Pulmonary artery endothelial cell (primary cell): ENCODE measurements at places on chromosomes 16 and 17. TPM values are rescaled to one million over a fixed set of nuclear protein-coding genes. Genes with fewer than 3 reads are reported as not detected.

CD79B gene
- total RNA-seq = 1.5 and 1.7 TPM in 2 replicates

SLC6A2 gene
- total RNA-seq = not detected in 2 replicates

FBXW10 gene
- under 0.01 TPM in 1 of 2 replicates, not detected in the other for total RNA-seq

CD300A gene
- total RNA-seq = not detected in 2 replicates

ODAD4 gene
- total RNA-seq = 0.07 and 0.13 TPM in 2 replicates

NHERF2 gene
- total RNA-seq = 53.2 and 76.2 TPM in 2 replicates

MYOCD gene
- not detected in 2 replicates for total RNA-seq

KRT25 gene
- total RNA-seq = not detected in 2 replicates

ACSF2 gene
- 10.0 and 10.5 TPM in 2 replicates for total RNA-seq

ZNF594 gene
- 2.0 and 4.9 TPM in 2 replicates for total RNA-seq

GJC1 gene
- total RNA-seq = 5.4 and 14.1 TPM in 2 replicates

CLDN9 gene
- total RNA-seq = not detected in 2 replicates

EPN3 gene
- total RNA-seq = 0.04 and 0.07 TPM in 2 replicates

HBA2 gene
- total RNA-seq = not detected in 2 replicates

TAT gene
- not detected in 2 replicates for total RNA-seq

ABCA9 gene
- total RNA-seq = 5.7 and 13.9 TPM in 2 replicates

KRT39 gene
- not detected in 2 replicates for total RNA-seq

ATP2A3 gene
- 0.53 and 3.6 TPM in 2 replicates for total RNA-seq

NPIPA1 gene
- 15.1 and 25.6 TPM in 2 replicates for total RNA-seq

TMEM220 gene
- 1.2 and 1.8 TPM in 2 replicates for total RNA-seq

HIC1 gene
- total RNA-seq = 34.6 and 35.1 TPM in 2 replicates

KRT23 gene
- not detected in 2 replicates for total RNA-seq

CCL2 gene
- total RNA-seq = 135 and 355 TPM in 2 replicates

ALOXE3 gene
- not detected in 2 replicates for total RNA-seq

SULT1A1 gene
- 13.1 and 17.3 TPM in 2 replicates for total RNA-seq

MT1A gene
- 4.2 and 9.4 TPM in 2 replicates for total RNA-seq

CDH13 gene
- total RNA-seq = 62.3 and 138 TPM in 2 replicates

HS3ST4 gene
- total RNA-seq = not detected in 2 replicates

HOXB3 gene
- total RNA-seq = 6.9 and 7.5 TPM in 2 replicates

PRAC2 gene
- not detected in 2 replicates for total RNA-seq

PPY gene
- total RNA-seq = not detected in 2 replicates

MYO18A gene
- 12.1 and 20.0 TPM in 2 replicates for total RNA-seq

KRTAP4-4 gene
- total RNA-seq = not detected in 2 replicates

CA4 gene
- total RNA-seq = 0.20 TPM in 1 of 2 replicates, not detected in the other

SLC9A5 gene
- total RNA-seq = 0.99 and 1.3 TPM in 2 replicates

SGSM2 gene
- total RNA-seq = 34.0 and 38.1 TPM in 2 replicates

SLC38A7 gene
- 25.1 and 28.3 TPM in 2 replicates for total RNA-seq

HNF1B gene
- not detected in 2 replicates for total RNA-seq

ZNF469 gene
- total RNA-seq = 0.74 and 1.3 TPM in 2 replicates

LRRC36 gene
- 0.32 and 0.92 TPM in 2 replicates for total RNA-seq

MILR1 gene
- 3.3 and 4.6 TPM in 2 replicates for total RNA-seq

DUXB gene
- total RNA-seq = not detected in 2 replicates

COG8 gene
- total RNA-seq = 30.5 and 32.0 TPM in 2 replicates

SLC2A4 gene
- 0.07 and 0.11 TPM in 2 replicates for total RNA-seq

ITGB4 gene
- 6.9 and 14.2 TPM in 2 replicates for total RNA-seq
